ENCODE measurements at places on chromosomes 6 and 20.
A peak's percentile ranks its signal among the peaks of the same experiment; 100 is the strongest.

GRCh38 chr6:149840345-149841075 lies 23.6 kb downstream of the LRP11 start:
- DNase-seq: peak; percentile 48

DNA sequence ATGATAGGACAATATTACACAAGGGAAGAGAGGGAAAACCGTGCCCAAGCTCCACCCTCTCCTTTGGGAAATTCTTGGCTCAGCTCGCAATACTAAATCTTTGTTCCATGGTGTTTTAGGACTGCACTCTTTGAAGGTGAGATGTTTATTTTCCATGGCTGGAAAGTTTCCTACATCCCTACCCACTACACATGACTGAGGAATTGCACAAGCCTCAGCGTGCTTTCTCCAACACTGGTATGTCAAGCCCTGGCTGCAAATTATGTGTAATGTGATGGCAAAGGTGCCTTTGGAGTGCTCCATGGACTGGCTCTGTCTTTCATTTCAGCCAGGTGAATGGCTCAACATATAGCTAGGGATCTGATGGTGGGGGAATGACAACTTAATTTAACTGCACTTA lies 134.3 kb downstream of the ISM1 start:
- DNase-seq: no peak

DNA sequence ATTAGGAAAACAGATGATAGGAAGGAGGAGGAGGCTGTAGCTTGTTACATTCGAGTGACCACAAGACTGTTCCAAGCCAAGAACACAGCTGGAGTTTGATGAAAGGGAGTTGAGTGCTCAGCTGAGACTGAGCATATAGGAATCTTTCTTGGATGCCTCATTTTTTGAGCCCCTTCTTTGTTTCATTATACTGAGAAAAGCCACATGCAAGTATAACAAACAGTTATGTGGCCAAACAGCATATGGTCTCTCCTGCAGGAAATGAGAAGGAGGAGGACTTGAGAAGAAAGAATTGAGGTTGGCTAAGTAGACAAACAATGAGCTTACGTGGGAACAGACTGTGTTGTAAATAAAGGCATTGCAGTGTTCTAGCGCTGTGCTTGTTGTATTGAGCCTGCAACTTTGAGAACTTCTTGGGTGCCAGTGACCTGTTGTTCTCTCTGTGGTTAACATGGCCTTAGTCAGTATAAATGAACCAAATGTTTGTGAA lies 78.3 kb downstream of the AKAP7 start:
- DNase-seq: no peak

GRCh38 chr6:120553353-120553752 lies 780.9 kb downstream of the TBC1D32 start:
- no peak for DNase-seq

DNA sequence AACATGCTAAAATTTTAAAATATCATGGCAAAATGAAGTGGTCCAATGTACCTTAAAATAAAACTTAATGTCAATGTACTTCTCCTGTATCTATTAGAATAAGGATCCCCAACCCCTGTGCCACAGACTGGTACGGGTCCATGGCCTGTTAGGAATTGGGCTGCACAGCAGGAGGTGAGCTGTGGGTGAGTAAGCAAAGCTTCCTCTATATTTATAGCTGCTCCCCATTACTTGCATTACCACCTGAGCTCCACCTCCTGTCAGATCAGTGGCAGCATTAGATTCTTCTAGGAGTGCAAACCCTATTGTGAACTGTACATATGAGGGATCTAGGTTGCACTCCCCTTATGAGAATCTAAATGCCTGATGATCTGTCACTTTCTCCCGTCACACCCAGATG lies 86.0 kb downstream of the SLC16A10 start:
- DNase-seq: no peak

- DNase-seq: no peak
Observed at GRCh38 chr6:108896111-108896661, 48.0 kb downstream of the ARMC2 start.

DNA sequence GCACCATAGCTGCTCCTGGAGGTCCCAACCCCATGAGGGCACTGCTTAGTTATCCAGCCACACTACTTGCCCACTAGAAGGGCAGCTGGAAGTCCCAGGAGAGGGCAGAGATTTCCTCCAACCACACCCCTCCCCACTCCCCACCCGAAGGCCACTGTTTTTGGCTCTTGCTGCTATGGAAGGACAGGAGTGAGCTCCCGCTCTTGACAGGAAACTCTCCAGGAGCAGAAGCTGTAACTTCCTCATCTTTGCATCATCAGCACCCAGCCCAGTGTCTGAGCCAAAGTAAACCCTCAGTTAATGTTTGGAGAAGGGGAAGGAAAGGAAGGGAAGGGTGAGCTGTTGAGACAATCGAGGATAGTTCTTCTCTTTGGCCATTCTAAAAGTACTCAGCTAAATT lies 120.7 kb downstream of the MTFR2 start:
- no peak for DNase-seq

DNA sequence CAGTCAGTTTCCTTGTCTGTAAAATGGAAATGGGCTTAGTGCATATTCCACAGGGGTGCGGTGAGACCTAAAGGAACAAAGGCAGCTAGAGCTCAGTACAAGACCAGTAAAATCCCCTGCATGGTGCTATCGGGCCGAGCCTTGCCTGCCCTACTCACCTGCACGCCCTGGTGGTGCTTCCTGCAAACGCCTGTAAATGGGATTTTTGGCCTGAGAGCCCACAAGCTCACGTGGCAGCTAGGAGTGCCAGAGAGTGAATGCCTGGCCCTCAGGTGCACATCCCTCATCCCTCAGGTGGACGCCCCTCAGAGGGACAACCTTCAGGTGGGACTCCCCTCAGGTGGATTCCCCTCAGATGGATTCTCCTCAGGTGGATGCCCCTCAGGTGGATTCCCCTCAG lies 48.0 kb upstream of the VSX1 start:
- no peak for DNase-seq

GRCh38 chr20:61951695-61952533 lies 113.8 kb downstream of the TAF4 start:
- DNase-seq: no peak

DNA sequence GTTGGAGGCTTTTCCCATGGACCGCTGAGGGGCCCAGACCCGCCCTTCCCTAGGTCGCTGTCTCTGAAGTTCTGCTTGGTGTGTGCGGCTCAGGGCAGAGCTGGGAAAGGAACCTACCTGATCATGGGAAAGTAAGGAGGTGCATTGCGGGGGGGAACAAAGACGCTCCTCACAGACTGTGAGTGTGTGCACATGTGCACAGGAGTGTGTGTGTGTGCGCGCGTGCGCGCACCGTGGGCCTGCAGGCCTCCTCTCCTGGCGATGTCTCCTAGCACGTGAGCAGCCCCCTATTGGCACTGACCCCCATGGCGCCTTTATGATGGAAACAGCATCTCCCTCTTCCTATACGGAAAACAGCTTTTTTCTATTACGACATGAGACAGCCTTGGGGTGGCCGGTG lies 224.1 kb downstream of the TAF4 start:
- DNase-seq: no peak

GRCh38 chr6:43952746-43953145 lies 174.5 kb downstream of the MRPL14 start:
- DNase-seq: no peak

DNA sequence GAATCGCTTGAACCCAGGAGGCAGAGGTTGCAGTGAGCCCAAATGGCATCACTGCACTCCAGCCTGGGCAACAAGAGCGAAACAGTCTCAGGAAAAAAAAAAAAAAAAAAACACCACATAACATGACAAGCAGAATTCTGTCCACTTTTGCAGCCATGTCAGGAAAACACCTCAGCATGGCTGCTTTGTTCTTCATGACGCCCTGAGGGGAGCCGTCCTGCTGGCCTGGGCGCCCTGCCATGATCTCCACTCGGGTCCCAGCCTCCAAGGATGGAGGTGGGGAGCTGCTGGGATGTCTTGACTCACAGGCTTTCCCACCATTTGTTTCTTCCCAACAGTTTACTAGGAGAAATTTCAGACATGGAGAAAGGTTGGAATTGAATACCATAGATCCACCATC lies 42.2 kb downstream of the SNX9 start:
- DNase-seq: no peak

- DNase-seq: no peak
Observed at GRCh38 chr6:71335544-71335943, 46.9 kb downstream of the OGFRL1 start.

DNA sequence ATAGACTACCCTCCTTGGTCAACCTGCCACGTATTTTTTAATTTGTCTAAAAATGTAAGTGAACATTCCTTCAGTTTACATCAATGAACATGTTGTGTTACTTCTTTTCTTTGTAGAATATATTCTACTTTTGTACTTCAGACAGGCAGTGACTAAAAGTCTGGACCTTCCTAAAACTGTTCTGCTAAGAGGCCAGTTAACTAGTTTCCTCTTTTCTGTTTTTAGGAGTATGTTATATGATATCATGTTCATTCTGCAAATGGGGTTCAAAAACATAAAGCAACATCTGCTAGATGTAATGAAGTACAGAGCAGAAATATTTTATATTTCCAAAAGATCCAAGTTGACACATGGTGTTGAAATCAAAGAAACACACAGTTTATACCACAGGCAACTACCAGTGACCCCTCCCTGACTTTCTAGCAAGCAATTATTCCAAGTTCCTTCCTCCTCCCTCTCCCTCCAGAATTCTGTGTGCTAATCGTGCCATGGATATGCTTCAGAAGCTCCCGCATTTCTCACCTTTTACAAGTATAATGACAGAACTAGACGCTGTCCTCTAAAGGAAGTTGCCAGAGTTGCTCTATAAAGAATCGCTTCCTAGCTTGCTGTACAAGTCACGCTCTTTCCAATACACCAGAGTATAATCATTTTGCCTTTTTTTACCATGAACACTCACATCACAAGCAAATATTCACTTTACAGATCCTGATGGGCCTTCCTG lies 64.7 kb downstream of the ARHGAP18 start:
- DNase-seq: no peak

DNA sequence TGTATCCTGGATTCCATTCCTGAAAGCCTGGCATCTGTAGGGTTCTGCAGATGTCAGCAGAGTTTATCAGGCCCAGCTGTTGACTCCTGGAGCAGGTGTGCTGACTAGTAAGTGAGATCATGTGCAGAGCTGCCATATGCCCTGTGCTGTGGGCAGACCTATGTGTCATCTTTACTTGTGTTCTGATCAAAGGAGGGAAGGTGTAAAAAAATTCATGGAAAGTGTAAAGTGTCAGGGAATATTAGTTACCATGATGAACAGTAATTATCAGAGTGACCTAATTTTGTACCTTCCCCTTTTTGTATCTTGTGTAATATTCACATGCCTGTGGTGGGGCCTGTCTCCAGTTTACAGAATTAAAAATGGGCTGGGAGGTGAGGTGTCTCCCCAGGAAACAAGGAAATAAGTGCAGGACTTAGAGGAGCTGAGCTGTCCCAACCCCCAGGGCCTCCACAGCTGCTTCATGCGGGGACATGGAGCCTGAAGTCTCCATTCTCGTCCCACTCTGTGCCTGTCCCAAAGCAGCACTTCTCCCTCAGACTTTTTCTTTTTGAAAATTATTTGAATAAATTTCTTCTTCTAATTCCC lies 148.2 kb upstream of the GGTLC1 start:
- no peak for DNase-seq

GRCh38 chr6:142786476-142786875 lies 158.5 kb downstream of the HIVEP2 start:
- DNase-seq: no peak

DNA sequence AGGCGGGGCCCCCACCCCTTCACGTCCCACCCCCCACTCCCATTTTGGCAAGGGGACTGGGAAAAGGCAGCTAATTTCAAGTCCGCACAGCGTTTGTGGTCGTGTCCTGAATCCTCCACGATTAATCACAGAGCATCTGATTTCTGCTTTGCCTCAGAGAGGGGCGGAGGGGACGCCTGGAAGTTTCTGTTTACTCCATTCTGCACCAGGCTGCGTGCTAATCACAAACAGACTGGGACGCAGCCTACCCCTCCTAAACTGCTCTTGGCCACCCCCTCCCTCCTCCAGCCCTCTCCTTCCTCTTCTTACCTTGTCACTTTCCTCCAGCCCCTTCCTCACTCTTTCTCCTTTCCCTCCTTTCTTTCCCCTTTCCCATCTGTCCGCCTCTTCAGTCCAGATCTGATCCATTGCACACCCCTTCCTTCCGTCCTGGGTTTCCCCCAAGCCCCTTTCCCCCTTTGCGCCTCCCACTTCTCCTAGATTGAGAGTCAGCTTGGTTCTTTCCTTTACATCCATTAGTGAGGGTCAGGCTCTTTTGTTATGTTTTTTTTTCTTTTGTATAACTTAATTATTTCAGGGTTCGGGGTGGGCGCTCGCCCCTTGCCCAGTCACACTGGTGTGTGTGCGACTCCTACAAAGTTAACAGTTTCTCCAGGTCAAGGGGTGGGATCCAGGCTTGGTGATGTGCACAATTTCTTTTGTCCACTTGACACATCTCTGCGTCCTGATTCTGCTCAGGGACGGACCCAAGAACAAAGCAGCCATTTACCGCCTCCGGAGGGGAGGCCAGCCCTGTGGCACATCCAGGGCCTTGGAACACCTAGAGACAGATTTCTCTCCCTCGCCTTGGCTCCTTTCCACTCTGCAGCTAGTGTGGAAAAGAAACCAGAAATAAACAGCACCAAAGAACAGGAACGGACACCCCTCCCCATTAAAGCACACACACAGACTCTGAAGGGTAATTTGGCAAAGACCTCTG lies 520 bp upstream of the RIPOR3 start:
- DNase-seq: no peak

DNA sequence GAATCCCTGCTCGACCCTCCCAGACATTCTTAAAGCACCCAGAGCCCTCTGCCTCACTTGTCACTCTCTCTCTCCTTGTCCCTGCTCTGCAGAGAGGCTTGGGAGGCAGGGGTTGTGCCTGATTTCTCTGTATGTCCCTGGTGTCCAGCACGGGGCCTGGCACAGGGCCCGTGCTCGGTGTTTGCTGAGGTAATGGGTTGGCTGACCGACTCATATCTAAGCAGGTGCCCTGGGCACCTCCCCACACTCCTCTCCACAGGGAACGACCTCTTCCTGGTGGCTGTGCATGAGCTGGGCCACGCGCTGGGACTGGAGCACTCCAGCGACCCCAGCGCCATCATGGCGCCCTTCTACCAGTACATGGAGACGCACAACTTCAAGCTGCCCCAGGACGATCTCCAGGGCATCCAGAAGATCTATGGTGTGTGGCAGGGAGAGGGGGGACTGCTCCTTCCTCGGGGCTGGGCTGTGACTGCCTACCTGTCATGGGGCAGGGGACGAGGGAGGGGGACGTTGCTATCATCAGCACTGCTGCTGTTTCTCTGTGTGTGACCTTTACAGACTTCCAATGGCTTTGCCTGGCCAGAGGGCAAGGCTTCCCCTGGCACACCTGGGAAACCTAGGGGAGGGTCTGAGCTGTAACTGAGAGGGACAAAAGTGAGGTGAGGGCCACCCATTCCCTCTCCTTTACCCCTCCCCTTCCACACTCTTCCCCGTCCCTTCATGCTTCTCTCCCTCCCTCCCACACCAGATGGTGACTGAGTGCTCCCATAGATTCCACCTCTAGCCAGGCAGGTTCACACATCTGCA lies 14.2 kb downstream of the MMP24OS start:
- no peak for DNase-seq

- DNase-seq: no peak
Observed at GRCh38 chr6:158773581-158774449, 45.4 kb downstream of the EZR start.

GRCh38 chr6:15242937-15243614 lies 2.8 kb upstream of the JARID2 start:
- no peak for DNase-seq

Measured in activated naive CD8-positive, alpha-beta T cell treated with anti-CD3 and anti-CD28 coated beads for 36 hours (primary cell).